ENCODE measurements at places on chromosomes 5 and 9.
A peak's percentile ranks its signal among the peaks of the same experiment; 100 is the strongest.

DNA sequence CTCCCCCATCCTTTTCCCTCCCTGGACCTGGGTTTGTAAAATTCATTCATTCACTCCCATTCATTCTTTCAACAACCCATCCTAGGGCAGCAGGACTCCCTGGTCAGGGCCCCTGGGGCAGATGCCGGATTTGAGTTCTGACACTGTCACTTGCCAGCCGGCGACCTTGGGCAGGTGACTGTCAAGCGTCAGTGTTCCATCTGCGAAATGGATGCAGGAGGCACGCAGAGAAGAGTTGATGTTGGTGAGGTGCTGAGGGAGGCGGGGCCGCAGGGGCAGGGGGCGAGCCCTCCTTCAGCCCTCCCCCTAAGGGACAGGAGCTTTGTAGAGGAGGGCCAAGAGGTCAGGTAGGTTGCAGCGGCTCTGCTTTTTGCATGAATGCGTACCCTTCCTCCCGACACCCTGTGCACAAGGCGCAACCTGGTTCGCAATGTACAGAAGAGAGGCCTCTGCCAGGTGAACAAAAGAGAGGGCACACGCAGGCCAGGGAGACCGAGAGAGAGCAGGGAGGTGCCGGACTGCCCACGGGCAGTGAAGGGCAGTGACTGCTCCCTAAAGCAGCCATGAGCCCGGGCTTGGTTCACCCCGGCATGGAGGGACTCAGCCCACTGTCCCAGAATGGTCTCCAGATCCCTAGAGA is 128.1 kb downstream of the BARX1 start:
- no peak for DNase-seq

GRCh38 chr9:14306672-14307660 is 7.0 kb downstream of the NFIB start:
- DNase-seq, result no peak

- DNase-seq, result peak; percentile 43
These were observed 7.7 kb downstream of the LPCAT1 start for GRCh38 chr5:1515921-1516571.

- DNase-seq, result no peak
These were observed 47.2 kb downstream of the SYK start for GRCh38 chr9:90848866-90849265.

- no peak for DNase-seq
These were observed 49.5 kb upstream of the ICE1 start for GRCh38 chr5:5372930-5373329.

- no peak for DNase-seq
These were observed 127.4 kb upstream of the ATP10B start for GRCh38 chr5:160979385-160979784.

GRCh38 chr5:40386289-40386688 is 293.4 kb upstream of the PTGER4 start:
- DNase-seq, result no peak

DNA sequence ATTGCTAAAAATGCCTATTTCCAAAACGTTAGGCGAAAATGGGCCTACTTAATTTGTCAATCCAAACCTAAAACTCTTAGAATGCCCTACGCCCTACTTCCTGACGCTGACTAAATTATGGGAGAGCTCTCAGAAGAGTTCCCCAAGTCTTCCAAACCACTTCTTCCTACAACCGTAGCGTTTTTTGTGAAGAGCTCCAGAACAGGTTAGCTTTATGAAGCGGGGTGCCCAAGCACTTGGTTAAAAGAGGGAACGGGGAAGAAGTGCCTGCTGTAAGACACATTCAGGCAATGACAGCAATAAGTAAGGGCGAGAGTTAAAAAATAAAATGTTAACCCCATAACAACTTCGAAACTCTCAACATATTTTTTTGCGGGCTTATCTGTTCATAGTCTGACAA is 2.8 kb downstream of the ELAVL2 start:
- DNase-seq, result no peak

- peak; percentile 77 for DNase-seq
These were observed 933.6 kb downstream of the CDH12 start for GRCh38 chr5:21919414-21920022.

GRCh38 chr5:79694652-79695051 is 5.0 kb downstream of the CMYA5 start:
- DNase-seq, result no peak

- DNase-seq, result no peak
These were observed 26.7 kb upstream of the ALDH1A1 start for GRCh38 chr9:72979405-72980100.

- DNase-seq, result no peak
These were observed 155.1 kb upstream of the ARRDC3 start for GRCh38 chr5:91538179-91538578.

DNA sequence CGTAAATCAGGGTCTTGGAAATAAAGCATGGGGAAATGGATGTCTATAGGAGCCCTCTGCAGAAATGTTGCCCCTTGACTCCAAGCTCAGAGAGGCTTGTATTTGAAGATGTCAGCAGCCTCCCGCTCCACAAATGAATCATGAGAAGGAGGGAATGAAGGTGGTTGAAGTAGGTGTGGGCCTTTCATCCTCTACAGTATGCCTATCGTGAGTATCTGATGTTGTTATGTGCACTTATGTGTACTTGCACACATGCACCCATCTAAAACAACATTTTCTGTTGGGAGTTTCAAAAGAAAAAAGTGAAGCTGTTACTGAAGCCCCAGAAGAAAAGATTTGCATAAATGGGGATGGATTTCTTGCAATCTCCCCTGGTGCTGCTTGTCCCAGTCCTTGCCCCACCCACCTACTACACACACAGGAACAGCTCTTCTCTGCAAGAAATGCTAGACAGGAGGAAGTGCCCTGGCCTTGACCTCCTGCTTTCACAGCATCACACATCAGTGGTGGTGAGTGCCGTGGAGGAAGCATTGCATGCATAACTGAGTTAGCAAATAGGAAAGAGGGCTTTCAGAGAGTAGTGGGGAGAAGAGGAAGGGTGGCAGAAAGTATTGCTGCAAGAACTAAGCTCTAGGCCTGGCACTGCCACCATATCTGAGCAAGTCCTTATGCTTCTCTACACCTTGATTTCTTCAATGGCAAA is 156.1 kb downstream of the SNX18 start:
- DNase-seq, result no peak

- DNase-seq, result peak; percentile 89
These were observed 151.9 kb downstream of the MACROH2A1 start for GRCh38 chr5:135246923-135247795.

DNA sequence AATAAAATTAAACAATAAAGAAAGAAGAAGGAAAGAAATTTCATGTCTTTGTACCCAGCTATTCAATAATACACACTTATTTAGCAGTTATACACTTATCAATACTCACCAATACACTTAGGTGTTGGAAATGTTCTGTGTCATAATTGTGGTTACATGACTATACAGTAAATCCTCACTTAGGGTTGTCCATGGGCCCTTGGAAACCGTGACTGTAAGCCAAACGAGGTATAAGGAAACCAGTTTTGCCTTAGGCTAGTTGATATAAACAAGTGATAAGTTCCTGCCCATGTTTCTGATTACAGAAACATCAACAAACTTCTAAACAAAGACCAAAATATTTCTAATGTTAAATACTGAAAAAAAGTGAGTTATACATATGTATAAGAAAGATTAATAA is 10.0 kb upstream of the SLCO4C1 start:
- no peak for DNase-seq

DNA sequence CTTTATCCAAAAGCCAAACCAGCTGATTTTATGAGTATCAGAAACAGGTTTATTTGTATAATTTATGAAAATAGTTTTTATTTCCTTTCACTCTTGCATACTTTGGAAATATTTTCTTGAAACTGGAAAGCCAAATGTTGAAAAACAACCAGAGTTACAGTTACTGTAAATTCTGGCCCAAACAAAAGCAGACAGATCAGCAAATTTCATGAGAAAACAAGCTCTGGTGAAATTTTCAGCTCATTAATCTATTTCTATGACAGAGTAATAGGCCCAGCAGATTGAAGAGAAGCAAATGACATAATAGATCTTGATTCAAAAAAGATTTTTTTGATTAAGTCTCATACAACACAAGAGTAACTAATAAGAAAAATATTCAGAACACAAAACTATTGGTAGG is 182.7 kb downstream of the ENC1 start:
- no peak for DNase-seq

DNA sequence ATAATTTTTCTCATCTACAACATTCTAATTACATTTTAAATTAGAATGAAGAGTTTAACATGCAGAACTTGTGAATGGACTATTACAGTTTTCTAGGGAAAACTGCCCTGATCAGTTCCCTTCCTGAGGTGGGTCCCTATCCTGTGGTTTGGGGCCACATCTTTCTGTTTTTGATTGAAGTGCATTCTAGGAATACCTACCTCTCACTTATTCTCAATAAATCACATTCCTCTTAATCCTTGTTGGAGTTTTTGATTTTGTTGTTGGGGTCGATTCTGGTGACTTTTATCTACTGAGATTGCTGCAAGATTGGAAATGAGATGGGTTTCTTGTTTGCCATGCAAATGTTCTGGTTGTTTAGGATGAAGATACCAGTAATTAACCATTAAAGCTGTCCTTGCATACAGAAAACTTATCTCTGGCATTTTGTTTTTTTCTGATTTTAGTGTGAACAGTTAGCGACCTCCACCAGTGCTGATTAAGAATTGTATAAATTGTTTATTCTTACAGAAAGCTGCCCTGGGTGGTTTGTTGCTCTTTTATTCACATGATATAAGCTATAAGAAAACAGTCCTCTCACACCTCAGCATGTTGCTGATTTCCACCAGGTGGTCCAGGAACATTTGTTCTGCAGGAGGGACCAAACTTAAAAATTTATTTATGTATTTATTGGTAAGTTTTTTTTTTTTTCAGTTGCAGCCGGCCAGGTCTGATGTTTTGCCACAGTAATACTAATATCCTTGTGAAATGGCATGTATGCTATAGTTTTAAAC is 269.9 kb downstream of the FANCC start:
- no peak for DNase-seq

DNA sequence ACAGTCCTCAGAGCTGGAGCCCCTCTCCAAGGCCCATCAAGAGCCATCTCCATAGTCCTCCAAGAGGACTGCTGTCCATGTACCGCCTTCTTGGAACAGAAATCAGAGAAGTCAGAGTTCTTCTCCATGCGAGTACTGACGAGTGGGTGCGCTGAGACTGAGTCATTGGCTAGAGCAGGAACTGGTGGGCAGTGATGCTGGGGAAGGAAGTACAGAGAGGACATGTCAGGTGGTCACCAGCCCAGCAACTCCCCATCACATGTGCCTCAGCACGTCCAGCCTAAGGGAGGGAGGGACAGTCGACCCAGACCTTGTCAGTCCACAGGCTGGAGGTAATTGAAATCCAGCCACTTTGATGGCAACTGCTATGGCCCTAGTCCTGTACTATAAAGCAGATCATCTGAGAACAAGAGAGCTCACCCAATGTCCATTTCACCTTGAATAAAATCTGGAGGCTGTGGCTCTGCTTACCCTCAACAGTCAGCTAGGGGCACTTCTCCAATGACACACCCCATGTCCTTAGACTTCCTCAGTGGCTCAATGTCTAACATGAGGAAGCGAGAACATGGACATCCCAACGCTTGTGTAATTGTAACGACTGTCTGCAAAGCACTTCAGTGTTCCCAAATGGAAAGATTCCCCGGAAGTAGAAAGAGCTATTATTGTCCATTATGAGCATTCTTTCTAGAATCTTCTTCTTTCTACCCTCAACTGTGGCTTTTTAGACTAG is 15.0 kb upstream of the FBP1 start:
- no peak for DNase-seq

GRCh38 chr5:28421141-28421540 is 1382.8 kb upstream of the CDH9 start:
- no peak for DNase-seq

DNA sequence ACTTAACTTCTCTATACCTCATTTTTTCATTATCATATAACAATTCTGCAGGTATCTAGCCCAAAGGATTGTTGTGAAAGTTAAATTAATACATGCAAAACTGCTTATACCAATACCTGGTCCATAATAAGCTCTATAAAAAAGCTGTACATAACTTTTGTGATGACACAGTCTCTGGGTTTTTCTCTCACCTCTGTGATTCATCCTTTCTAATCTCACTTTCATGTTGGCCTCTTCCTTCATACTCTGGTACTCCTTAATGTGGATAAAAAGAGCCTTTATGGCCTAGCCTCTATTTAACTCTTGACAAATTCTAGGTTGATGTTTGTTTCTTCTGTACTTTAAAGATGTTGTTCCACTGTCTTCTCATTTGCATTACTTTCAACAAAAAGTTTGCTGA is 162.9 kb upstream of the ACOT12 start:
- no peak for DNase-seq

DNA sequence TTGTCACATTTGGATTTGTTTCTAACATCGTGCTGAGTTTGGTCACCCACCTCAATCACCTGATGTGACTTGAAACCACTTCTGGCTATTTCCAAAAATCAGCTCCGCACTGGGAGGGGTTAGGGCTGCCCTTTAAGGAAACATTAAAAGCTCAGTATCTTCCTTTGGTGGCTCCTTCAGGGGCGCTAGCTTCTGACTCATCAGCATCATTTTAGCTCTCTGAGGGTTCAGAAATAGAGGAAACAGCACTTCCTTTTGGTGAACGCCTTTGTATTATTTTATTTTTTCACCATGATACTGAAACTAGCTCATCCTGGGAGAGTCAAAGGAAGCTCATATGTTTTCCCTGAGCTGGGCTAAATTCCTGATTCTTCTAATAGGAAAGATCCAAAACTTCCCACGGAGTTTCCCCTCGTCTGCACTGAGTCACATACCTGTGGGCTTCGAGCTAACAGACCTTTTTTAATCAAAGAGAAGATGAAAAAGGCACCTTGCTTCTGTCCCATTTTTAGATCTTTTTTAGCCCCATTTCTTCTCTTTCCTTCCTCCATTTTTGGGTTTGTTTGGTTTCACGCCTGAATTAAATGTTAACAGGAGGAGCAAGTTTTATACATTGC is 48.2 kb downstream of the ROPN1L start:
- no peak for DNase-seq

- DNase-seq, result no peak
These were observed at the start of gene RNF38 for GRCh38 chr9:36399980-36400331. RNF38 (minus strand) TSS chr9:36400269; CDS start chr9:36400108, 161 bp downstream.

DNA sequence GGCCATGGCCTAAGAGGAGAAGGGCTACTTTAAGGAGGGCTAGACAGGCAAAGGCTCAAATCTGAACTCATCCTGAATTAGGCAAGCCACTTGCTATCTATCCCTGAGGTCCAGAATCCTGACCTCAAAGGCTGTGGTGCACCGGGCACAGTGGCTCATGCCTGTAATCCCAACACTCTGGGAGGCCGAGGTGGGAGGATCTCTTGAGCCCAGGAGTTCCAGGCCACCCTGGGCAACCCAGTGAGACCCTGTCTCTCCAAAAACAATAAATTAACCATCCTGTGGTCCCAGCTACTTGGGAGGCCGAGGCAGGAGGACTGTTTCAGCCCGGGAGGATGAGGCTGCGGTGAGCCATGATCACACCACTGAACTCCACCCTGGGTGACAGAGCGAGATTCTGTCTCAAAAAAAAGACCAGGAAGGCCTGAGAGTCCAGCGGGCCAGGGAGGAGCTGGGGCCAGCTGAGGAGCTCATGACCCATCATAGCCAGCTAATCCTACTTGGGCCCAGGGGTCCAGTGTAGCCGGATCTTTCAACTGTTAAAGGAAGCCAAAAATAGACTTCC is 4.0 kb downstream of the NOP16 start:
- no peak for DNase-seq
